AG04449 (cell line): ENCODE measurements at places on chromosomes 16 and 17.

DNA sequence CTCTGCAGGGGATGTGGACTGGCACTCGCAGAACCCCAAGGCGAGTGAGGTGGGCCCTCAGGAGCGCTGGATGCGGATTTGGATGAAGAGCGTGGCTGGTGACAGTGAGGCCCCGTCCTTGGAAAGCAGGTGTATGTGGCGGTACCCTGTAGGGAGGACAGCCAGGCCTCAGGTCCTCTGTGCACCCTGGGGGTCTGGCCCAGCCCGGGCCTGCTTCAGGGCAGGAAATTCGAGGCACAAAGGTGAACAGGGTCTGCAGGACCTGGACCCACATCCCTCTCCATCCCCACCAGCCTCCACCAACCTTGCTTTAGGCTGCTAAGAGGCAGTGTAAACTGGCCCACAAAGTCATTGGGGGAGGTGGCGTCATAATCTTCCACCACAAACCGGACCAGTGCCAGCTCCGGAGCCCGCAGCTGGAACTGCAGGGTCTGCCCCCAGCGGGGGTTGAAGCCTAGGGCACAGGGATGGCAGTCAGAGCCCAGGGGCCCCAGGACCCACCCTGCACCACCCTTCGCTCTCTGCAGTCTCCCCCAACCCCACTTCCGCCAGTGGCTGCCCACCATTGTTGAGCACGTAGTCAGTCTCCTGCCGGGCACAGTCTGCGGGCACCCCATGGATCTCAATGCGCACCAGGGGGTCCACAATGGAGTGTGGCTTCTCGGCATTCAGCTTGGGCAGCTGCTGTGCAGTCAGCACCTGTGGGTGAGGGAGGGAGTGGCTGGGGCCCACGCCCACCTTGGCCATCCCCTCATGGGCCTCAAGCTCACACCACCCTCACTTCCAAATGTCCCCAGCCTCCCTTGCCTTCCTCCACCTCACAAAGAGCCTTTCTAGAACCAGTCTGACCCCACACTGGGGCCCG is 19.5 kb downstream of the PLCD3 start:
- no peak for DNase-seq

DNA sequence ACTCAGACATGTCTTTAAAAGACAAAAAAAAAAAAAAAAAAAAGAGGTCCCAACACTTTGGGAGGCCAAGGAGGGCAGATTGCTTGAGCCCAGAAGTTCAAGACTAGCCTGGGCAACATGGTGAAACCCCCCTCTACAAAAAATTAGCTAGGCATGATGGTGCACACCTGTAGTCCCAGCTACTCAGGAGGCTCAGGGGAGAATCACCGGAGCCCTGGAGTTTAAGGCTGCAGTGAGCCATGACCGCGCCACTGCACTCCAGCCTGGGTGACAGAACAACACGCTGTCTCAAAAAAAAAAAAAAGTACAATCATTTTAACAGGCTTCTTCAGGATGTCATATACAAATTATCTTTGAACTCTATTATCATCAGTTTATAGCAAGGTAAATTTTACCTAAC is 22.0 kb downstream of the C16orf87 start:
- DNase-seq: no peak

GRCh38 chr16:78976212-78976611 is 624.3 kb downstream of the MAF start:
- DNase-seq: no peak

DNA sequence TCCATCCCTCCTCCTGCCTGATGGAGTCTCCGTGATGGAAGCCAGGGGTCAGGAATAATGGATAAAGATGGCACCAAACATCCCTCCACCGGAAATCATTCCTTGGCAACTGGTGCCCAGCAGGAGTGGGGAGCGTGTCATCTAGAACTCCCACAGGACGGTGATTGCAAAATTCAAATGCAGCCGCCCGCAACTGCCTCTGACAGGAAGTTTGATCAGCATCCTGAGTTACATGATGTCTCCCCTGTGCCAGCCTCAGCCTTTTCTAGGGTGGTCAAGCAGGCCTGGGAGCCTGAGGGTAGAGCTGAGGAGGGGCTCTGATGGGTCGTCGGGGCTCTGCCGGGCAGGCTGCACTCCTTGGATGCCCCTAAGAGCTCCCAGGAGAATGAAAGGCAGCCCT is 52.8 kb downstream of the GSG1L start:
- no peak for DNase-seq

GRCh38 chr17:64574646-64575045 is 67.9 kb downstream of the CEP95 start:
- no peak for DNase-seq

DNA sequence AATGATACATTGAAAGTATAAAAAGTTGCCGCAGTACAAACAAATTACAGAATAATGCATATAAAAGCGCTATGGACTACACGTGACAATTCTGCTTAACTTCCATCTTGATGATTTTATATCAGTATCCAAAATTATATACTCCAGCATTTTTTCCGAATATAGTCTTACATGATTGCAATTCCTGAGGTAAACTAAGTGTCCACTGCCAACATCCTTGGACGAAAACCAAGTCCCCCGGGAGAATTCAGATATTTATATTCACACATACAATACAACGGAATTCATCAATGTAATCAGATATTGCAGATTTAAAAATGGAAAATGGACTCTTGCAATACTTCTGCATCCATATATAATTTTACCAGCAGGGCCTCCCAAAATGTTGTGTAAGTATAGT is 8.9 kb upstream of the MYH11 start:
- DNase-seq: no peak
